ENCODE measurements at places on chromosomes 5 and 9. TPM values are rescaled to one million over a fixed set of nuclear protein-coding genes. Genes with fewer than 3 reads are reported as not detected.

PCDHB6 gene
- total RNA-seq = 0.38 TPM

ESM1 gene
- 0.98 TPM for total RNA-seq

GIN1 gene
- total RNA-seq = 9.8 TPM

PRDM9 gene
- total RNA-seq = not detected

DMRT2 gene
- not detected for total RNA-seq

WDR38 gene
- total RNA-seq = not detected

CNTFR gene
- not detected for total RNA-seq

MARCOL gene
- total RNA-seq = not detected

CCDC183 gene
- 1.4 TPM for total RNA-seq

GPR150 gene
- 1.6 TPM for total RNA-seq

AGXT2 gene
- total RNA-seq = not detected

SEC61B gene
- total RNA-seq = 109 TPM

SNCAIP gene
- not detected for total RNA-seq

PHYHD1 gene
- 17.3 TPM for total RNA-seq

TMEFF1 gene
- total RNA-seq = 2.4 TPM

CD72 gene
- 1.4 TPM for total RNA-seq

IL33 gene
- 0.11 TPM for total RNA-seq

KIF12 gene
- total RNA-seq = not detected

DNA sequence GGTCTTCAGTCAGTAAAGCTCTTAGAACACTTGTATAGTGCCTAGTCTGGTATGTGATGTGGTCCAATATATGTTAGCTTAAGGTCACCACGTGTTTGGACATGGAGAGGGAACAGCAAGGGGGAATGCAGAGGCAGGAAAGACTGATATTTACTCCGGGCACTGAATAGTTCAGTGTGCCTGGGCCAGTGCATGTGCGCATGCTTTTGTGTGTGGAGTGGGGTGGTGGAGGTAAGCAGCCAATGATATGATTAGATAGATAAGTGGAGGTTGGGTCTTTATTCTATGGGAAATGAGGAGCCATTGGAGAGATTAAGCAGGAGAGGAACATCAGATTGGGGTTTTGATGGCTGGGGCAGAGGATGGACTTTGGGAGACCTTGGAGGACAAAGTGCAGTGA is 14.0 kb downstream of the OR13J1 start:
- no peak for DNase-seq

DNA sequence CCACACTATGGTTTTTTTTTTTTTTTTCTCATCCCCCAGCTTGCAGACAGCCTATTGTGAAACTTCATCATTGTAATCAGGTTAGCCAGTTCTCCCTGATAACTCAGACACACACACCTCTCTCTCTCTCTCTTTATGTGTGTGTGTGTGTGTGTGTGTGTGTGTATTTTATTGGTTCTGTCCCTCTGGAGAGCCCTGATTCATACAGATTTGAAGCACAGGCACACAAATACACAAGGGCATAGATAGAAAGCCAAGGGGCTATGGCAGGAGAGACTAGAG is 20.6 kb upstream of the VCAN start:
- DNase-seq = no peak

- DNase-seq = no peak
Observed at GRCh38 chr5:107389775-107390148, 281.0 kb downstream of the EFNA5 start.

DNA sequence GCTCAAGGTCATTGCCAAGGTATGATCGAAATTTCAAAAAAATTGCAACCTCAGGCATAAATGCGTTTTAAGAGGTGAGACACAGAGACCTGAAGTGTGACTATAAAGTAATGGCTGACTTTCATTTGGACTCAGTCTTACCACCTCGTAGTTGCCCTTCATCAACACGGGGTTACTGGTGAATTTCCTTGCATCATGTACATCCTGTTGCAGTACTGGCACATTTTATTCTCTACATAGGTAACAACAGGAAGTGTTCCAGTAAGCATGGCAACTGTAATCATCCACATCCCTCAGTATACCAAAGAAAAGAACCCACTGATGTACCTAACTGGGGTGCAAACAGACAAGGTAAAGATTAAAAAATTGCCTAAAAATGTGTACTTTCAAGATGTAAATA is 29.3 kb downstream of the MOCS2 start:
- no peak for DNase-seq

- no peak for DNase-seq
Observed at GRCh38 chr5:68192679-68193060, 22.9 kb upstream of the PIK3R1 start.

- no peak for DNase-seq
Observed at GRCh38 chr9:100583014-100583802, 5.3 kb downstream of the CAVIN4 start.

- no peak for DNase-seq
Observed at GRCh38 chr9:12956261-12956660, 181.4 kb downstream of the LURAP1L start.

DNA sequence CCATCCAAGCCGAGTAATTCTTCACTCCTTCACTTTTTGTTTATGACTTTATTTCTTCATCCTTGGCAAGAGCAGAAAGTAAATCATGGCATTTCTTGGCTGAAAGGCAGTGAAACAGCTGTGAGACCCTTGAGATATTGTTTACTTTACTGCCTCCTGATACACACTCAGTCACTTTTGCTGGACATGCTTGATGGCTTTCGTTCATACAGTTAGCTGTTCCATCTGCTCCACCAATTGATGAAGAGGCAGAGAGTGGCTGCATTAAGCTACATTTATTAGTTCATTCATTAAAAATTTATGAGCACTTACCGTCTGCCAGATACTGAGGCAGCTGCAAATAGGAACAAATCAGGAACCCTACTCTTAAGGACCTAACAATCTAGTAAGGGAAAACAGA is 184.4 kb upstream of the OR13F1 start:
- no peak for DNase-seq

GRCh38 chr9:81410201-81410600 is 279.1 kb downstream of the TLE1 start:
- peak; percentile 96 for DNase-seq

GRCh38 chr5:132387640-132388117 is 18.2 kb downstream of the SLC22A5 start:
- DNase-seq = peak; percentile 100

GRCh38 chr5:53331463-53331862 is 149.0 kb upstream of the FST start:
- peak; percentile 77 for DNase-seq

- no peak for DNase-seq
Observed at GRCh38 chr9:113409883-113410206, 630 bp downstream of the POLE3 start.

GRCh38 chr5:107799306-107799705 is 128.6 kb upstream of the EFNA5 start:
- no peak for DNase-seq

- peak; percentile 86 for DNase-seq
Observed at GRCh38 chr9:108041551-108041950, 552.0 kb upstream of the KLF4 start.

DNA sequence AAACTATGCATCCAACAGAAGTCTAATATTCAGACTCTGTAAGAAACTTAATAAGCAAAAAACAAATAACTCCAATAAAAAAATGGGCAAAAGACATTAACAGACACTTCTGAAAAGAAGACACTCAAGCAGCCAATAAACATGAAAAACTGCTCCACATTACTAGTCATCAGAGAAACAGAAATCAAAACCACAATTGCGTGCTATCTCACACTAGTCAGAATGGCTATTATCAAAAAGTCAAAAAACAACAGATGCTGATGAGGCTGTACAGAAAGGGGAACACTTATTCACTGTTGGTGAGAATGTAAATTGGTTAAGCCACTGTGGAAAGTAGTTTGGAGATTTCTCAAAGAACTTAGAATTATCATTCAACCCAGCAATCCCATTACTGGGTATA is 101.2 kb upstream of the TRIM32 start:
- peak; percentile 44 for DNase-seq

- peak; percentile 97 for DNase-seq
Observed at GRCh38 chr9:133700819-133701320, 37.3 kb downstream of the SARDH start.

GRCh38 chr9:17742067-17742466 is 163.2 kb downstream of the SH3GL2 start:
- DNase-seq = peak; percentile 1

GRCh38 chr5:65086234-65086890 is 317.6 kb downstream of the CWC27 start:
- no peak for DNase-seq

- DNase-seq = no peak
Observed at GRCh38 chr9:26745111-26745510, 147.5 kb downstream of the CAAP1 start.

DNA sequence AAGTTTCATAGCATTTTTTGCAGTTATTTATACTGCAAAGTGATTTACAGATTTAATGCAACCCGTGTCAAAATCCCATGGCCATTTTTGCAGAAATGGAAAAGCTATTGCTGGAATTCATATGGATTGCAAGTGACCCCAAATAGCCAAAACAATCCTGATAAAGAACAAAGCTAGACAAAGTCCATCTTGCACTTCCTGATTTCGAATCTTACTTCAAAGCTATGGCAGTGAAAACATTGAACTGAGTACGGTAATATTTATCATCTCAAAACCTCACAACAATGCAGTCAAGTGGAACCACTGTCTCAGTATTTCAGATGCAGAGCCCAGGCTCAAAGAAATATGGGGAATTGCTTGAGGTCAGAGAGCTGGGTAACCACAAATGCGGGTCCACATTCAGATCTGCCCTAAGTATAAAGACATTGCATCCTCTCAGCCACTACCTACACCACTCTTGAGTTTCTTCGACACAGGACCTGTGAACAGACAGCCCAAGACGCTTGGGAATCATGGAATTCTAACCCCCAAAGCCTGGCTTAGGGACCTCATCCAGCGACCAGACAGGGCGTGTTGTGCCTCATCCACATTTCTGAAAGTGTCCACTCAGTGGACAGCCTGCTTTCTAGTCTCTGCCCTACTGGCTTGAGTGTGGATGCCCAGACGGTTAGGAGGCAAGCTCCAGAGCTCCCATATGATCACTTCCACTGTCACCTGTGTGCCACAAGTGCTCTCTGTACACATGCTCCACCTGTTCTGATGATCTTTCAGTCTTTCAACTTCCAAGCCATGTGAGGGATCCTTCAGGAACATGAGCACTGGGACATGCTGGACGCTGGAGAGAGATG is 39.3 kb upstream of the KCNIP1 start:
- DNase-seq = no peak

GRCh38 chr9:15221746-15222145 is 85.3 kb downstream of the TTC39B start:
- no peak for DNase-seq

DNA sequence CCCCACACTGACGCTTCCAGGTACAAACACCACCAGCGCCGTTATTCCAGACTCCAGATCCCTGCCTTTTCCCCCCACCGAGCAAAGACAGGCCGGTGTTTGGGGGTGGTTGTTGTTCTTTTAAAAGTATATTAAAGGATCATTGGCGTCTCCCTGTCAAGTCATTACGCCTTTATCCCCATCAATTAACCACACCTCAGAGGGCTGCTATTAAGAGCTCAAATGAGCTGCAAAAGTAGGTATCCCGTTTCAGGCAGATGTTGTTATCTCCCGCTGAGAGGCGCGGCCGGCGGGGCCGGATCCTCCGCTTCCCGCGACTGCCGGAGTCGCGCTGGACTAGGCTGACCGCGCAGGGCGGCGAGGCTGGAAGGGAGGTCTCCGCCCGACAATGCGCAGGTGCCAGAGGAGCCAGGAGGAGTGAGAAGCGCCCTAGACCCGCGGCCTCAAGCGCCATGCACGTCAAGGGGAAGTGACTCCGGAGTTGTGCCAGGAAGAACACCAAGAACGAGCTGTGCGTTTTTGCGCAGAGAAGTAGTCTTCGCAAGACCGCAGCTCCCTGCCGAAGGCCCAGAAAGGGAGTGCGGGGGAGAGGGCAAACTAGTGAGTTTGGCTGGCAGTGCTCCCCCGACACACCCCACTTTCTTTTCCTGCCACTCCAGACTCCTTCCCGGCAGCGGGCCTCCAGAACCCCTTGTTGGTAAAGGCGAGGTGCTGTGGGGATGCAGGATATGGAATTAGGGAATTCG is 8.2 kb downstream of the NR2F1-AS1 start:
- DNase-seq = no peak

DNA sequence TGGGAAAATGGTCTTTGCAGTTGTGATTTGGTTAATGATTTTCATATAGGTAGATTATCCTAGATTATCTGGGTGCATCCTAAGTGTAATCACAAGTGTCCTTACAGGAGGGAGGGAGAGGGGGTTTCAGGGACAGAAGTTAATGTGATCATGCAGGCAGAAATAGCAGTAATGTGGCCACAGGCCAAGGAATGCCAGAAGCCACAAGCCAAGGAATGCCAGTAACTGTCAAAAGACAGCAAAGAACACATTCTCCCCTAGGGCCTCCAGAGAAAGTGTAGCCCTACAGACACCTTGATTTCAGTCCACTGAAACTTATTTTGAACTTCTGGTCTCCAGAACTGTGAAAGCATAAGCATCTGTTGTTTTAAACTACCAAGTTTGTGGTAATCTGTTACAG is 2074.5 kb downstream of the MAT2B start:
- no peak for DNase-seq

GRCh38 chr9:134325096-134325812 is 1.0 kb upstream of the RXRA start:
- peak; percentile 40 for DNase-seq

DNA sequence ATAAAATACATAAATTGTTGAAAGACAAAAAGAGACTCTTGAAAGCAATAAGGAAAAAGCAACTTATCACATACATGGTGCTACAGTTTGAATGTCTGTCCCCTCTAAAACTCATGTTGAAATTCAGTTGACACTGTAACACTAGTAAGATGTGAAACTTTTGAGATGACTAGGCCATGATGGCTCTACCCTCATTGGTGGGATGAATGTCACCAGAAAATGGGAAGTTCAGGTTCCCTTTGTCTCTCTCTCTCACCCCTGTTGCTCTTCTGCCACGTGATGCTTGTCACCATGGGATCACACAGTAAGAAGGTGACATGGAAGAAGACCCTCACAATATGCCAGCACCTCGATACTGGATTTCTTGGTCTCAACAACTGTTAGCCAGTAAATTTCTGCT is 50.3 kb upstream of the SPTLC1 start:
- no peak for DNase-seq

DNA sequence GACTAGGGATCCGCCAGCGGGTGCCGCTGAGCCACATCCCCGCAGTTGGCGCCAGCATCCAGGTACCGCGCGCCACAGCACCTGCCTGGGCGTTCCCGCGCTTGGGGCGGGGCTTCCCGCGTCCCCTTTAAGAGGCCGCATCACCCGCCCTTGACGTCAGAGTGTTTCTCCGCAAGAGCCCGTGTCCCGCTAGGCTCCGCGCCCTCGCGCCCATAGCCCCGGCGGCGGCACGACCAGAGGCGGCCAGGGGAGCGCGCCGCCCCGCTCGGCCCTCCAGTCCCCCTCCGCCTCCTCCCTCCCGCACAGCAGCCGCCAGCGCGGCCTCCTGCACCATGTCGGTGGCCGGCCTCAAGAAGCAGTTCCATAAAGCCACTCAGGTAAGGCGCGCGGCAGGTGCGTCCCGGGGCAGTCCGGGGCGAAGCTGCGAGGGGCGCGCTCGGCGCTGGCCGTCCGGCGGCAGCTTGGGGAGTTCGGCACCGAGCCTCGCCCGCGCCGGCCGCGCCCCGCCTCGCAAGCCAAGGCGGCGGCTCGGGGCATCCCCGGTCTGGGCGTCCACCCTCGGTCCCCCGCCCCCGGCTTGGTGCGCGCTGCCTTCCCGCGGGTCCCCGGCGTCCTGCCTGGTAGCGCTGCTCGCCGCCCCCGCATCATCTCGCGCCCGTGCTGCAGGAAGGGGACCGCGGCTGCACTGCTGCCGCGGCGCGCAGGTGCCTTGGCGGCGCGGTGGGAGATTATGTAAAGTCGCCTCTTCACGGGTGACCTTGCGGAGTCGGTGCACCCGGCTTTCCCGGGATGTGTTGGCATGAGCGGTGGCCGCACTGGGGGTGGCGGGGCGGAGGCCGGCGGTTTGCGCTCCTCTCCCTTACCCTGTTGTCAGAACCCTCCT is at the start of gene SH3GL2:
Gene SH3GL2, plus strand, starts transcription at position 156 of the 883 bp plus-strand sequence.
- DNase-seq = no peak
